ENCODE measurements at places on chromosomes 11 and 22.

- DNase-seq, result no peak
These were observed 63.5 kb downstream of the CSTPP1 start for GRCh38 chr11:47000033-47000432.

- DNase-seq, result no peak
These were observed 2.2 kb upstream of the RANBP1 start for GRCh38 chr22:20113551-20114310.

GRCh38 chr11:86219311-86220193 lies 25.0 kb upstream of the EED start:
- DNase-seq, result no peak

- no peak for DNase-seq
These were observed 773.0 kb upstream of the LUZP2 start for GRCh38 chr11:23723861-23724260.

- DNase-seq, result no peak
These were observed 60.2 kb downstream of the SMIM38 start for GRCh38 chr11:69215784-69216415.
